ENCODE measurements at places on chromosomes 16 and 17.

GRCh38 chr17:75592348-75593020 lies 4.9 kb downstream of the MYO15B start:
- DNase-seq: no peak

DNA sequence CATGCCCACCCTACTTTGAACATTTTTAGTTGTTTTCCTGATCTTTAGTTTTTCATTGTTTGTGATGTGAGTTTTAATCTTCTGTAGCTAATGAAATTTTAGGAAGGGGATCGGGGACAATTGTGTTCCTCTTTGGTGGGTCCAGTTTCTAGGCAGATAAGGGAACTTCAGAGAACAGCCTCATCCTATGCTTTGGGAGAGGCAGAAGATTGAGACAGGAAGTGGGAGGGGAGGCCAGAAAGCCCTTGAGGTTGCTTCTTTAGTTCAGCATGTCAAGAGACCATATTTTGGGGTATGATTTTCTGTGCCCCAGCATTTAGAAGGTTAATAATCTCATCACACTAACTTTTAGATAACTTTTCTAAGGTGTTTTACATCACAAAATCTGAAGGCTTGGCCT lies 191.0 kb downstream of the TANC2 start:
- no peak for DNase-seq

DNA sequence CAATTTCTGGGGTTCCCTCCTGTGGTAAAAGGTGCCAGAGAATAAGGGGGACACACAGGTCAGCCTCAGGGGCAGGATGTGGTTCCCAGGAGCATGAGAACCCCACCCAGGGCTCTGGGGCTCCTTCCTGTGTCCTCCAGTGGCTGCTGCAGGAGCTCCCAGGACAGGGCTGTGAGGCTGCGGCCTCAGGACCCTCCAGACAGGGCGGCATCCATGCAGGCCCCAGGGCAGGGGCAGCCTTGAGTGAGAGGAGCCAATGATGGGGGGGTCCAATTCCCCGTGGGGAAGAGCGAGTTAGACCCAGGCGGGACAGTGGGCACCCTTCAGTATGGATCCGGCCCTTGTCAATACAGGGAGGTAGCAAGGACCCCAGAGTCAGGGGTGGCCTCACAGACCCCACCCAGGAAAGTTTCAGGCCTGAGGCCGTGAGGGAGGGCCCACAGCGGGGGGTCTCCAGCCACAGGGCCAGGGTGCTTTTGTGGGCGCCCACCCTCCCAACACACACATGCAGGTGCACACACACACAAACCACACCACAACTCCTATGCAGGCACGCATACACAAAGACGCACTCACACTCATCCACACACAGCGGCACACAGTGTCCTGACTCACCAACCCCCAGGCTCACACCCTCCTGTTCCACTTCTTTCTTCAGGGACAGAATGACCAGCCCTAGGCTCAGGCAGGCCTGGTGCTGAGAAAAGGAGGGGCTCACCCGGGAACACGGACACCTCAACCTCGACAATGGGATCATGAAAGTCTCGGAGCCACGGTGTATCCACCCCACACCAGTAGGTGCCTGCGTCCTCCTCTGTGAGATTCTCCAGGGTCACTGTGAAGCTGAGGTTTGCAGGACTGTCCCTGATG lies 1.8 kb downstream of the CD300C start:
- DNase-seq: no peak

- no peak for DNase-seq
Measured at GRCh38 chr17:59493867-59494266, 71.5 kb upstream of the DHX40 start.

DNA sequence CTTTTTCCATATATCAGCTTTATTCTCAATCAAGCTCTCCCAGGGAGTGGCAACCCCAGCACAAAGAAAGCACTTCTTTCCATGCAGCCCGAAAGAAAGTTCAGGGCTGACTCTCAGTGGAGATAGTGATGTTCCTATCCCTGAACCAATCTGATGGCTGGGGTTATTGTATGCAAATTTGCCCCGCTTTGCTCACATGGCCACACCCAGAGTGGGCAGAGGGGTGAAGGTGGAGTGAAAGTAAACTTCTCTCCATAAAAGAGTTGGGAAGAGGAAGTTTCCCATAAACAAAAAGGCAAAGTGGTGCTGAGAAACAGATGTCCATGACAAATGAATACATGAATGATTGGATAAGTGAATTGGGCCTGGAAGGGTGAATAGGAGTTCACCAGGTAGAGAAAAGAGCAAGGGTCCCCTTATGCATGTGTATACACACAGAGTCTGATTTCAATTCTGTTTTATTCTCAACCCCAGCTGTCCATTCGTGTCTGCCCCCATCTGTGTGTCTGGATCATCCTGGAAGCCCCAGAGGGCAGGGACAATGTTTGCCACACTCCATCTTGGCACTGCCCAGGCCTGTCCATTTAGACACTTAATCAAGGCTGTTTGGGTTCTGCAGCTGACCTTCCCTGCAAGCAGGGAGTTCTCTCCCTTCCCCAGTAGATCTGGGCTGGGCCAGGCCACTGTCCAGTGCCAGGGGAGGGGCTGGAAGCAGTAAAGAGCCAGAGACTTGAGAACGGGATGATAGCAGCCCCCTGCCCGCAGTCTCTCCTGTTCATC lies 14.1 kb upstream of the NGFR start:
- DNase-seq: no peak

DNA sequence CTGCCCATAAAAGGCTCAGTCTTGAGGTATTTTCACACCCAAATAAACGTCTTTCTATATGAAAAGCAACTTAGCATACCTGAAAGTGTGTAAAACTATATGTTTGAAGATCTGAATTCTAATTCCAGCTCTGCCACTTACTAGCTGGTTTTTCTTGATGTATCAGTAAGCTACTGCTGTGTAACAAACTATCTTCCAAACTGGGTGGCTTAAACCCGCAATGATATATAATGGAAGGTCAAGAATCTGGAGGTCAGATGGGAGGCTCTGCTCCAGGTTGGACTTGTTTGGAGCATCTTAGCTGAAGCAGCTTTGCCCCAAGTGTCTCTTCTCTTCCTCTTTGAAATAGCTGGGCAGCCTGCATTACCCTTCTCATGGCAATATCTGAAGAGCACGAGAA lies 164.3 kb upstream of the IRX5 start:
- no peak for DNase-seq

- no peak for DNase-seq
Measured at GRCh38 chr16:88713568-88714419, 7.5 kb downstream of the CTU2 start.

DNA sequence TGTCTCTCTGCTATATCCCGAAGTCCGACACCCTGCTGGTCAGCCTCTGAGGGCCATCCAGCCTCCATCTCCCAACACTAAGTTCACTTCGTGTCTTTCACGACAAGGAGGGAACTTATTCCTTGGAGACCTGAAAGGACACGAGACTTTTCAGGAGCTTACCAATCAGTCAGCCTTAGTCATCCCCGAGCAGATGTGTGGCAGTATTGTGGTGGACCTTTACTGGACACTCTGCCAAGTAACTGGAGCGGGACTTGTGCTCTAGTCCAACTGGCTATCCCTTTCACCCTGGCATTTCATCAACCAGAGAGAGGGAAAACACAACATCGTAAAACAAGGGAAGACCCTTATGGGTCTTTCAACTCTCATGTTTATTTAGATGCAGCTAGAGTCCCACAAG lies 87.1 kb downstream of the EMP2 start:
- DNase-seq: no peak

GRCh38 chr17:62090021-62090824 lies 25.1 kb upstream of the MED13 start:
- DNase-seq: no peak

GRCh38 chr17:39705786-39706348 lies 6.0 kb downstream of the ERBB2 start:
- no peak for DNase-seq

GRCh38 chr17:69593716-69594115 lies 179.2 kb downstream of the MAP2K6 start:
- DNase-seq: no peak

DNA sequence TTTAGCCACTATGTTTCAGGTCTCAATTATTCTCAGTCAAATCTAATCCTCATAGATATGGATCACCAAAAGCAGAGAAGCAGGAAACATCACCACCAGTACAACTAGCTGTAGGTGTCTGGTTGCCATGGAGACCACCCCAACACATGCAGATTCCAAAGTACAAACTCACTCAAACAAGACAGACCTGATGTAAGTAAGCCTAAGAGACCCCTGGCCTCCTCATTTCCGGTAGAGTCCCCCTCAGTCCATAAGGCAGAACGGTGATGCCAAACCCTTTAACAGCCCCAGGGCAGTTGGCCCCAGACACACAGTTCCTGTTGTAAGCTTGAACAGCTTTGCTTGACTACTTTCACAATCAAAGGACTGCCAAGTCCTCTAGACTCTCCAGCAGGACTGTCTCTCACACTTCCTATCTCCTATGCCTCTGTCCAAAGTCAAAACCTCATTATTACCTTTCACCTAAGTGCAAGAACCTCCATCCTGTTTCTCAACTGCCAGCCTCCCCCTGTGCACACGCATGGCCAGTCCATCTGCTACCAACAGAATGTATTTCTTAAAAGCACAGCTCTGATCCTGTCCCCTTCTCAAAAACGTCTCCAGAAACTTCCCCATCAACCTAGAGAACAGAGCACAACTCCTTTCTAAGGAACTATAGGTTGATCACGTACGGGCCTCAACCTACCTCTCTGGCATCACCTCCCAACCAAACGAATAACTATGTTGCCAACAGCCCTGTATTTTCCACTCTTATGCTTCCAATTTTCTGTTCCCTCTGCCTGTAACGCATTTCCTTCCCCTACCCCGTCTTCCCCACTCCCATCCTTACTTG lies 23.9 kb downstream of the SLC39A11 start:
- no peak for DNase-seq

DNA sequence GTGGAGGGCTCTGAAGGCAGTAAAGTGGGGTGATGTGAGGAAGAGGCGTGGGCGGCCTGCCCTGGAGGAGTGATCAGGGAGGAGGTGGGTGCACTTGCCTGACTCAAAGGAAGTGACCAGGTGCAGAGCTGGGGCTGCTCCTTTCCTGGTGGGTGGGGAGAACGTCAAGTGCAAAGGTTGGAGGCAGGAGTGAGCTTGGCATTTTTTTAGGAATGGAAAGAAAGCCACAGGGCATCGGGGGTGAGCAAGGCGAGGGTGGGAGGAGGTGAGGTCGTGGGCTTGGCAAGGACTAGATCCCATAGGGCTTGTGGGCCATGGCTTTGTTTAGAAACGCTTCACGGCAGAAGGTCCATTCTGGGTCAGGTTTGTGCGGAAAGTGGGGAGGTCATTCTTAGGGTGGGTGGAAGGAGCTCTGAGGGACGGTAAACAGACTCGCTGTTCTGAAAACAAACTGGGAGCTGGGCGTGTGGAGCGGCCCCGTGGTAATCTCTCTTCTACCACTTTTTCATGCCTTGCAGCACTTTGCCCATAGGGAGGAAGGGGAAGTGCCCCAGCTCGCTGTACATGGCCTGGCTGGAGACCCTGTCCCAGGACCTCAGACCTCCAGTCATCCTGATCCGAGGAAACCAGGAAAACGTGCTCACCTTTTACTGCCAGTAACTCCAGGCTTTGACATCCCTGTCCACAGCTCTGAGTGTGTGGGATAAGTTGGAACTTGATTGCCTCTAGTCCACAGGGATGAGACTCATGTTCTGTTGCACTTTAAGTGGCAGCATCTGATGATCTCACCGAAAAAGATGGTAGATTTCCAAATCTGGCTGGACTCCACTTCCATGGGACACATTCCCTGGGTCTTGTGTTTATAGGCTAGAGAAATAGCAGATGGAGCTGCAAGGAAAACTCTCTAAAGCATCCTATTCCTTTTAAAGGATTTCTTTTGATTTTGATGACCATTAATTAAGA lies 18.9 kb upstream of the HERPUD1 start:
- DNase-seq: no peak

- no peak for DNase-seq
Measured at GRCh38 chr17:77959126-77959925, 823 bp downstream of the TNRC6C start.

DNA sequence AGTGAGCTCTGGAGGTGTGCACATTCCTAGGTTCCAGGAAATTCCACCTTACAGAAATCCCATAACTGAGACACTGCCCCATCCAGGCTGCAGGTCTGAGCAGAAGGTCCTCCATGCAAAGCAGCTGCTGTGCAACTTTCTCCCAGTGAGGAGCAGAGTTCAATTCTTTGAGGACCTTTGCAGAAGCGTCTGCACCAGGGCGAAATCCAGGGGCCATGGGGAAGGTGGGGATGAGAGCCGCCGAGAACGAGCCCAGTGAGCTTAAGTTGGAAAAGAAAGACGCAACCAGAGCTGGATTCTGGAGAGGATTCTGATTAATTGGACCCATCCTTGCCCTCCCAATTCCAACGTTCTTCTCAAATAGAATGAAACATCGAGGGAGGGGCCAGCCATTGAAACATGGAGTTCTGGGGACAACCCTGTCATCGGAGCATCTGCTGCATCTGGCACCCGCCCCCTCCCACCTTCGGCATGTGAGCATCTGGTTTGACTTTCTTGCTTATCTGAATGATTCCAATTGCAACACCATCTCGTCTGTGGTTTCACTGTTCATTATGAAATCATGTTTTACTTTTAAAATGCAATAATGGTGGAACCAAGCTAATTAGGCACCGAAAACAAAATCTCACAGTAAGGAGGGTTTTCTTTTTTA lies 190.6 kb upstream of the FOXF1 start:
- DNase-seq: no peak

DNA sequence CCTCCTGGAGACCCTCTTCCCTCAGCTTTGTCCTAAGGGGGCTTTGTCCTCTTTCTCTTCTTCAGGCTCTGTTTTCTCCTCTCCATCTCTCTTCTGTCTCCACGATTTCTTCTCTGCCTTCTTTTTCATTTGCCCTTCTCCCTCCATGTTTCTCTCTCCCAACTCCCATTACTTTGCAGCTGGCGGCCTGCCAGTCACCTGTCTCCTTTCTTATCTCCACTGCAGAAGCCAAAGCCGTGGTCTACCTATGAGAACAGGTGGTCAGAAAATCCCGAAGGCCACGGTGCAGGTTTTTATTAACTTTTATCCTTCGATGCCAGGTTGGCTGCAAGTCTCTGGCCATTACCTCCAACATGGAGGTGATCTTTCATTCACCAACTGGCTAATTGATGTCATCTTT lies 45.1 kb downstream of the FZD2 start:
- no peak for DNase-seq

DNA sequence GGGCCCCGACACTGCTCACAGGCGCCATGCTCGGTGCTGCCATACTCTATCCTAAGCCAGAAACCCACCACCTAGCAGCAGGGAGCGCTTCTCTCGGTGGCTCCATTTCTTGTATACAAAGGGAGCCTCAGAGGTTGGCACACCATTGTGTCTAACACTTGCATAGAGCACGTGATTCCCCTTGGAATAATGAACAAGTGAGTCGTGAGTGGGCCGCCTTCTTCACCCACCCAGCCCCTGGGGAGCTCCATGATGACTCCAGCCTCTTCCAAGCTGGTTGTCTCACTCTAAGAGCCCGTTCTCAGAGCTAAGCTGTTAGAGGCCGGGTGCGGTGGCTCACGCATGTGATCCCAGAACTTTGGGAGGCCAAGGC lies 82.3 kb upstream of the ZNF469 start:
- no peak for DNase-seq

DNA sequence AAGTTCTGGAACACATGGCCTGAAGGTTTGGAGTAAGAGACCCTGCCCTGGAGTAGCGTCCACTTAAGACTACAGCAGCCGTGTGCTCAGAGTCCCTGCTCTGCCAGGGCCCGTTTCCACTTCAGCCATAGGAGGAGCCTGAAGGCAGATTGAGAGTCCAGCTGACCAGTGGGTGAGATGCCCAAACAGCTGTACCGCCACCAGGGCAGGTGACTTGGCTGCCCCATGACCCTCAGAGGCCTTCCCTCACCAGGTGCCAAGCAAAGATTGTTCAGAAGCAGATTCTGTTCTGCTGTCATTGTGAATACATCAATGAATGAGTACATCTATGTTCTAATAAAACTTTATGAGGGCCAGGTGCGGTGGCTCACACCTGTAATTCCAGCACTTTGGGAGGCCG lies 178.8 kb downstream of the RAB11FIP4 start:
- DNase-seq: no peak

GRCh38 chr17:65385726-65386125 lies 175.7 kb downstream of the AXIN2 start:
- DNase-seq: no peak

Data from stimulated activated CD4-positive, alpha-beta T cell treated with anti-CD3 and anti-CD28 coated beads, Interleukin-1b, Interleukin-23, amount 100 ng/mL, for 1 hour (primary cell).